HL-60 (cell line): ENCODE measurements at places on chromosomes 7 and 10.

DNA sequence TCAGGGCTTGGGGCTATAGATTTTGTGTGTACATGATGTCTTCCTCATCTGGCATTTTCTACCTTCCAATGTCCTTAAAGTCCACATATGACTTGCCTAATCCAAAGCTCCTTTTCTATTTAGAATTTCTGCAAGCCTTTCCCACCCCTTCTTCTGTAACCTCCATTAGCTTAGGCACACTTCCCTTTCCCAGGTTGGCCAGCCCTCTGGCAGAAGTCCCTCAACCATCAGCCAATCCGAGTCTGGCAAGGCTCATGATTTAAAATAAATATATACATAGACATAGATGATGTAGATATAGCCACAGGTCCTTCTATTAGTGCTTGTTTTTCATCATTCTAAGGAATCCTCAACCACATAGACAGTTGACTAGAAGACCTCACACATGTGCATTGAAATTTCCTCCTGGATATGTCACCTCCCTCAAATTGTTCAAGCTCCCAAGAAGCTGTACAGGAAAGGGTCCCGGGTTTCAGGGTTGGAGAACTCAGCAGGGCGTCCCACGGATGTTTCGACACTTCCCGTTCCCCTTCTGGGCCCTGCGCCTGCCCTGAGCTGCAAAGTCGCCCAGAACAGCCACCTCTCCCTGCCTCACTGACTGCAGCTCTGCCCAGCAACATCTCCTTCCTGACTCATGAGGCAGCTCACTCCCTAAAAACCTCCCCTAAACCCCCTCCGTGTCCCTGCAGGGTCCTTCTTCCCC is 20.4 kb upstream of the PIK3AP1 start:
- DNase-seq = peak; percentile 97

GRCh38 chr7:7805511-7806153 is 87.2 kb upstream of the RPA3 start:
- DNase-seq = no peak

DNA sequence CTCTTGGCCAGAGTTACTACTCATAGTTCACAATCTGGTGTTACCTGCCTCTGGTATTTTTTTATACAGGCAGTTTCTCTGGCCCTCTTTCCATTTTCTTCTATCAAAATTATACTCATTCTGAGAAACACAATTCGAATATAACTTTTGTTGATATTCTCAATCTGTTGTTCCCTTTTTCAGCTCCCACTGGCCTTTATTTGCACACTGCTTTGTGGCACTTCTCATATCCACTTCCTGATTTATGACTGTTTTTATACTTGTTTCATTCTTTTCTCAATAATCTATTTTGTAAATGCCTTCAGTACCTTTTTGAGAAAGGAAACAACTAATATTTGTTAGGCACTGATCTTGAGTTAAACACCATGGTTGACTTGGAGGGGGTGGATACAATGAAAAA is 93.8 kb upstream of the HDAC9 start:
- no peak for DNase-seq

- DNase-seq = no peak
Observed at GRCh38 chr10:77494756-77495541, 142.7 kb downstream of the KCNMA1 start.

DNA sequence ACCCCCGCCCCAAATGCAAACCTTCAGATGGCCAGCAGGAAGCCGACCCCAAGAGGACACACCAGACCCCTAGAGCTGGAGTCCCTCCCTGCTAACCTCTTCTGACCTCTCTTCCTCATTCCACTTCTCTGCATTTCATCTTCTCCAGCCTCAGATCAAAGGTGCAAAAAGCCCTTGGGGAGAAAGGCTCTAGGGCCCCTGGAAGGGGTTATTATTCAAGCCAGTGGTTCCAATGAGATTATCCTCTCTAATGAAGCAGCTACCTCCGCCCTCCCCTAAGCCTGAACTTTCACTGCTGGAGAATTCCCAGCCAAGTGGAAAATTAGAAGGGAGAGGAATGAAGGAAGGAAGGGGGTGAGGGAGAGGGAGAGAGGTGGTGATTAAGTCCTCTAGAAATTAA is 343.9 kb downstream of the PLXNA4 start:
- DNase-seq = no peak

GRCh38 chr7:114444196-114444595 is 29.6 kb downstream of the FOXP2 start:
- no peak for DNase-seq

- DNase-seq = no peak
Observed at GRCh38 chr10:70952401-70952800, 64.0 kb upstream of the PCBD1 start.

- no peak for DNase-seq
Observed at GRCh38 chr7:116083796-116084195, 53.2 kb upstream of the TFEC start.
